Mesenchymal stem cell (in vitro differentiated cells and primary cell): ENCODE measurements at places on chromosomes 6 and 20.

DNA sequence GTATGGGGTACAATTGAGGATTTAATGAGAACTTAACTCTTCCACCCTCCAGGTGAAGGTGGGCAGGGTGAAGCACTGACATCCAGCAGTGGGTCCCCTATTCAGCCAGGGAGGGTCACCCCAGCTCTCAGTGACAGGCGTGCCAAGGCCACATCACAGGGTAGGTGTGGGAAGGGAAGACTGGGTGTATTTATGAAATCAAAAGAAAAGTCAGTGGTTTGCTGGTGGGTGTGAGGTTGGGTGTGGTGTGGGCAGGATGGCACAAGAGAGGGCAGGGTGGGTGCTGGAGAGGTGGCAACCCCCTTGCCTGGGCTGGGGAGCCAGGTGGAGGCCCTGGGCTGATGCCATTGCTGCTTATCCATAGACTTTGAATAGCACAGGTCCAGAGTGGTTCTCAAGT is 16.6 kb downstream of the SYNDIG1 start:
- no peak for DNase-seq

- no peak for DNase-seq
Observed at GRCh38 chr20:9227896-9228615, 159.2 kb downstream of the PLCB4 start.

DNA sequence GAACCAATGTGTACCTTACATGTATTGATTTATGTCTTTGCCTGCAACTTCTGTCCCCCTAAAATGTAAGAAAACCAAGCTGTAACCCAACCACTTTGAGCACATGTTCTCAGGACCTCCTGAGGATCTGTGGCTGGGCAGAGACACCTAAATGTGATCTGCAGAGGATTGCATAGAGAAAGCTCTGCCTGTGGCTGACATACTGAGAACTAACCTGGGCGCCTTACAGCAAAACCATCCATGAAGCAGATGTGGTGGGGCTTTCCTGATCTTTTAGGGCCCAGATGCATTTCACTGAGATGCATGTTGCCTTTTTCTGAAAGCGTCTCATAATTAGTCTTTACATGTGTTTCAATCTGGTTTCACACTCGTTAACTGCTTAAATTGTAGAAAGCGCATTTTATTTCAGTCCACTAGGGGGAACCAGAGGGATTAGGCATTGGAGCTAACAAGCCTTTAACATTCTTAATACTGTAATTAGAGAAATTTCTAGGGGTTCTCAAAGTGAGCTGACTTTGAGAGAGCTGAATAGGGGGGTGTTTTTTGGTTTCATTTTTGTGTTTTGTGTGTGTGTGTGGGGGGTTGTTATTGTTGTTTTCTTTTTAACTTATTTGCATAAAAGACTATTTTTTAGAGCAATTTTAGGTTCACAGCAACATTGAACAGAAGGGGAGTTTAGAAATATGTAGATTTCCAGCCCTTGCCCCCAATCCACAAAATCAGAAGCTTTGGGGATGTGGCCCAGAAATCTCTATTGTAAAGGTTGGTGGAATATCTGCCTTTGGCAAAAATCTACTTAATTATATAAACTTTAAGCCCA is 50.9 kb upstream of the FAM184A start:
- DNase-seq, result peak; percentile 85

DNA sequence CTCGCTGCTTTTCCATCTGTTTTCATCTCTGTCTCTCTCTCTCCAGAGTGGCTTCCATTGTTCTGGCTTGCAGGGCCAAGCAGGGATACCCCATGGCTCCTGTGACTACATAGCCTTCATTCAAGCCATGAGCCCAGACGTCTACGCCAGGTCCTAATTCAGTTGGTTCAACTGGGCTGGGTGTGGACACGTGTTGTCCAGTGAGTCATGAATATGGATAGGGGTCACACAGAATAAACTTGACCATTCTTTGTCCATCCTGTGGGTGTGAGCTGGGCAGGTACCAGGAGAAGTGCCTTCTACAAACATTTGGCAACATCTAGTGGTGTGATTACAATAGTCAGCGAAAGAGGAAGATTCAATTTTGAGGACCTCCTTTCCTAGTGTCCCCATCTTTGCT is 96.9 kb upstream of the ARMC2 start:
- DNase-seq, result no peak

DNA sequence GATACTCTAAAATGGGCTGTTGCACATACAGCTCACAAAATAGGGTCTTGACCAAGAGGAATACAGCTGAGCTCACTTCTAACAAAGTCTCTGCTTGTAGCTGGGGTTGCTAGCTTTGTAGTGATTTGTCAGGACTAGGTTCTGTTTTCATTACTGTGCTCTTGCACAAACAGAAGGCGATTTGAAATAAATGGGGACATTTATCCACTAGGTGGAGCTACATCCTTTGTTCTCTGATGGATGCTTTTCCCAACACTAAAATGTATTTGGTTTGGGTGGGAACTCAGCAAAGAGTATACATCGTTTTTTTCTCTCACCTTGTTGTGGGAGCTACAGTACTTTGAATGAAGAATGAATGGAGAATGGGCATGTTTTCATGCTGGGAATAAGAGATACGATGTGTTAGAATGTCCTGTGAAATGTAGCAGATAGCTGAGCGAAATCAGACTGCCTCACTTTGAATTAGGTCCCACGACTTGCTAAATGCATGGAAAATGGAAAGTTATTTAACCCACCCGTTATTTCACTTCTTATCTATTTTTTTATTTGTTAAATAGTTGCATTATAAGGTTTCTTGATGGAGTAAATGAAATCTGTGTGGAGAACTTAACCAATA is 494.7 kb upstream of the MAP3K7 start:
- peak; percentile 70 for DNase-seq

DNA sequence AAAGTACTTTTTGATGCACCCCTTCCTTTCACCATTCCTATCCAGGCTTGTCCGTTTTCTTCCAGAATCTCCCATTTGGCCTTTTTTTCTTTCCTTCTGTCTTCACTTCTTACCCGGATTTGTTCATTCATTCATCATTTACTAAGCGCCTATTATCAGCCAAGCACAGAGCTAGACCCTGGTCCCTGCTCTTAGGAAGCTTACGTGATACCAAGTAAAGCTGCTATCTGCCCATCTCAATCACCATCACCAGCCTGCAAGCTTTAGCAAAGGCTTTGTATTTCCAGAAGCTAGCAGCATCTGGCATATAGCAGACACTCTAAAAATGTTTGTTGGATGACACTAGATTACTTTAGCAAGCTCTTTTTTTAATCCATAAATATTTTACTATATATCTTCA is 4.8 kb downstream of the NDRG3 start:
- DNase-seq, result no peak

DNA sequence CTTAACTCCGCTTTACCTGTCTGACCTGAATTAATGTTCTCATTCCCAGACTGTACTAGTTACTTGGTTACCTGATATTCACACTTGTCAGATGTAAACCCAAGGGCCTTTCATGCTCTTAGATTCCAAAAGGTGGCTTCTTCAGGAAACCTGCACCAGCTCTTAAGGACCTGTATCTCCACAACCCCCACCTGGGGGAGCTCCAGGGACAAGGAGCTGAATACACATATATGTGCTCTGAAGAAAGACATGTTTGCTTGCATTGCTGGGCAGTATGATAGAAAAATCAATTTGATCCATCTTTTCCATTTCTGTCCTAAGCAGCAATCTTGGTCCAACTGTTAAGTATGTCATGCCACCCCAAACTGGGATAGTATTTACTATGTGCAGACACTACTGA is 64.8 kb upstream of the POU3F2 start:
- no peak for DNase-seq

GRCh38 chr6:122696853-122697252 is 82.7 kb upstream of the FABP7 start:
- peak; percentile 35 for DNase-seq

- DNase-seq, result peak; percentile 3
Observed at GRCh38 chr6:62652692-62653328, 366.8 kb upstream of the KHDRBS2 start.

DNA sequence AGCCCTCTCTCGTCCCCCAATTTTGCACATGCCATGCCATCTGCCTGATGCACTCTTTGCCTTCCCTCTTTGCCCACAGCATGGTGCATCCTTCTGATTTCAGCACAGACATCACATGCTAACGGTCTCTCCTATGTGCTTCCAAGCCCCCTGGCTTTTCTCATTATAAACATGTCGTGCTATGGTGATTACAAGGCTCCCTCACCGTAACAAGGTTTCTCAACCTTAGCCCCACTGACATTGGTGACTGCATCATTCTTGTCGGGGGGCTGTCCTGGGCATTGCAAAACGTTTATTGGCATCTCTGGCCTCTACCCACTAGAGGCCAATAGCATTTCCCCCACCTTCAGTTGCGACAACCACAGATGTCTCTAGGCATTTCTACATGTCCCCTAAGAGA is 187.2 kb downstream of the TFAP2C start:
- DNase-seq, result no peak

DNA sequence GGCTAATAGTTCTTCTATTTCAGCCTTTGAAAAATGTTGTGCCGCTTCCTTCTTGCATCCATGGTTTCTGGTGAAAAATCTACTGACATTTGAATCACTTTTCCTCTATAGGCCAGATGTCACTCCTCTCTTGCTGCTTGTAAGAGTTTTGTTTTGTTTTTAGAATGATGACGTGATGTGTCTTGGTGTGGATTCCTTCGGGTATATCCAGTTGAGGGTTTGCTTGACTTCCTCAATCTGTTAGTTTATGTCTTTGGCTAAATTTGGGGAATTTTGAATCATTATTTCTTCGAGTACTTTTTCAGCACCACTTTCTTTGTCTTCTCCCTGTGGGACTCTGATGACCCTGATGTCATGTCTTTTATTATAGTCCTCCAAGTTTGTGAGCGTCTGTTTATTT is 175.5 kb downstream of the MYLK4 start:
- no peak for DNase-seq

DNA sequence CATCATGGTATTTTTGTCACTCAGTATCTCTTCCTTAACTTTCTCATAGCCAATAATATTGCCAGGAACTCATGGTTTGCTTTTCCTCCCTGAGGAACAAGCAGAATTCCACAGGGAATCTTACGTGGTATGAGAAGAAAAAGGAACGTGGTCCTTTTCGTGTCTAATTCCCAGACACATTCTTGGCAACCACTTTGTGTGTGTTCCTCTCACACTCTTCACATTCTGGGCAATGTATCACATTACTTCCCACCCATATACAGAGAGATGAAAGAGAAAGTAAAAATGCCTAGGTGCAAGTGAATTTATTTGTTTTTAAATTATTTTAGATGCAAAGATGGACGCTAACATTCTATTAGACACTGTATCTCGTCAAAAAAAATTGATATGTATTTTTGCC is 102.7 kb downstream of the PTPRK start:
- no peak for DNase-seq

DNA sequence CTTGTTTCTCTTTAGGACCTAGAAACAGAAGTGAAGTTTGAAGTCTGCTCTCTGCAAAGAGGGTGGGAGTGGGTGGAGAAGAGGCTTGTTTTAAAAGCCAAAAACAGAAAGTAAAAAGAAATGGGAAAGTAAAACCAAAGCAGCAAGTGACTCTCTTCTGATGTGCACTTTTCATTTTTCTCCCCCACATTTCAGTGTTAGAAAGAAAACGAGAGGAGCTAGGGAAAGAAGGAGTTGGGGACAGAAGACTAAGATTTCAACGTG is 1.3 kb downstream of the C6orf141 start:
- DNase-seq, result no peak

DNA sequence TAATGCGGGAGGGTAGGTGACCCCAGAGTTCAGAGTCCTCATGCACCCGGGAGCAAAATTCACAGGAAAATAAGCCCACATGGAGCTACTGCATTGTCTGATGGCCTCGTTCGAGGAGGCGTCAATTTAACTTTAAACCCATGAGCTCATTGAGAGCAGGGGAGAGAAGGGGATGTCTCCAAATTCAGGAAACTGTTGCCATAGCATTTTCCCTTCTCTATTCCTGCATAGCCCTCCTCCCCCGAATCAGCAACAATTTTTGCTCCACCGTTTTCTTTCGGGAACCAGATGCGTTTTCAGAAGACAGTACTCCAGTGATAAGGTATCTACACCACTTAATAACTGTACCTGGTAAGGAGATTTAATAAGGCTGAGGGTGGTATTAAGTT is 324 bp upstream of the LAMP5 start:
- no peak for DNase-seq

DNA sequence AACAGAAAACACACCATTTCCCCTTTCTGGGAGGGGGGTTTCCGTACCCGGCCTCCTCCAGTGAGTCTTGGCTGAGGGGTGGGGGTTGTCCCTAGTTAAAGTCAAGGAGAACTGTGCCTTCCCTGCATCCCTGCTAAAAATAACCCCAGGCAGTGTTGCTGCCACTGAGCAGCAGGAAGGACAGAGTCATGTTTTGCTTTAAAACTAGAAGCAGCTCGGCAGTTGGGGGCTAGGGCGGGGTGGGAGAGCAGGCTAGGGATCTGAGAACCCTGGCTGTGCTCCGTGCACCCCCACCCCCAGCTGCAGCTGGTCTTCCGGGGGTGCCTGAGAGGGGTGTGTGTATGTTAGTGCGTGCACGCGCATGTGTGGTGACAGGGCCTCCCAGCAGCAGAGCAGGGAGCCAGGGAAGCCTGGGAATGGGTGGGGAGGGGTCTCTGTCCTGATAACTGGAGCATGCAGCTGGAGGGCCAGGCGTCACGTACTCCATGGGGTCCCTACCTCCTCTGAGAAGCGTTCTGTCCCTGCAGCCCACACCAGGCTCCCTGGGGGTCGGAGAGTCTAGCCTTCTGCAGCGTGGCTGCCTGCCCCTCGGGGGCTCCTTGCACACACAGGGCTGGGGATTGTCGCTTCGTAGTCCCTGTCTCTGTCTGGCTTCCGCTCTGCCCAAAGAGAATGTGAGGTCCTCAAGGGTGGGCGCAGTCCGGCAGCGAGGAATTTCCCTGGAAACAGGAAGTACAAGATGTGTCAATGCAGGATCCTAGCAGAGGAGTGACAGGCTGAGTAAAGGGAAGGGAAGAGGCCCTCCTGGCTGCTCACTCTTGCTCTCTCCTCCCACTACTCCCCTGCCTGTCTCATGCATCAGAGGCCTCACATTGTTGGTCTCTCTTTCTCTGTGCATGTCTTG is 16.8 kb upstream of the ARMC12 start:
- peak; percentile 79 for DNase-seq

DNA sequence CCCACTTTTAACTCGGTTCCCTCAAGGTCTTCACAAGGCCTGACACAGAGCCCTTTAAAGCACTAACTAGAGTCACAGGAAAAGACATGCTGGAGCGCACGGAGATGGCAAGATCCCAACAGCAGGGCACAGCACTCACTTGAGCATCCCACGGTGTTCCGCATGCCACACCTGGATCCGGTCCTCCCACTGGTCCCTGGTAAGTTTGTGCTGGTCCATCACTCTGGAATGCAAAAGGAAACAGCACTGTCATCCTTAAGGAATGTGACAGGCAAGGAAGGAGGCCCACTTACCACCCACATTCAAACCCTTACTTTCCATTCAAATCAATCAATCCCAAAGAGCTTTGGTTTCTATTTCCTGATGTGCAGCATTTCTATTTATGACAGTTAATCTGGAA is 34.7 kb downstream of the EZR start:
- DNase-seq, result no peak

DNA sequence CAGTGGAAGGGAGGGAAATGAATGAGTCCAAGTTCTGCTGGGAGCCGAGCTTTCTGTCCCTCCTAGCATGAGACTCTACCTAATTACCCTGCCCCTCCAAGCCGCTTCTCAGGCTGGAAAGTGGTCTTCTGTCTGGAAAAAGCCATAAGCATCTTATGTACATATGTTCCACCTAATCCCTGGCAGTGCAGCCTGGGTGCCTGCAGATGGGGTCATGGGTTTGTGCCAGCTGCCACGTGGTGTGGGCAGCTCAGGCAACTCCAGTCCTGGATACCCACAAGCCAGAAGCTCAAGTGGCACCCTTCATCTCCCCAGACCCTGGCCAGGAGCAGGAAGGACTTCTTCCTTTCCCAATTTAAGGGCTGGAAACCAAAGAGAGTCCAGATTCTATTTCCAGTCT is 253.1 kb downstream of the LY86 start:
- no peak for DNase-seq

- no peak for DNase-seq
Observed at GRCh38 chr6:21665392-21666200, 72.0 kb downstream of the SOX4 start.
